ENCODE measurements at places on chromosomes 2 and 18. TPM values are rescaled to one million over a fixed set of nuclear protein-coding genes. Genes with fewer than 3 reads are reported as not detected.

DNA sequence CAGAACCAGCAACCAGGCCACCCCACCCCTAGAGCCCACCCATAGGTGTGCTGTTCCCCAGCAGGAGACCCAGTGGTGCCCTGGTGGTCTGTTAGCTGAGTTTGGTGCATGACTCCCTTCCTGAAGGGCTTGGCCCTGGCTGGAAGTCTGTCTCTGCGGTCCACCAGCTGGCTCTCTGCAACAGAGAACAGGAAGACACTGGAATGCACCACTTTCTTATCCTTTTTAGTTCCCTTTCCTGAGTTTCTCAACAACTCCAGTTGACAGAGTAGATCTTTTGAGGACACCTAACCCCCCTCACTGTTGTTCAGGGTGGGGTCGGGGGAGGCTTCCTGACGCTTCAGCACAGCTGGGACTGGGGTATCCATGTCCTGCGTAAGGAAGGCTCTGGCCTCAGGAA is 11.9 kb upstream of the RPL37A start:
- no peak for DNase-seq

DNA sequence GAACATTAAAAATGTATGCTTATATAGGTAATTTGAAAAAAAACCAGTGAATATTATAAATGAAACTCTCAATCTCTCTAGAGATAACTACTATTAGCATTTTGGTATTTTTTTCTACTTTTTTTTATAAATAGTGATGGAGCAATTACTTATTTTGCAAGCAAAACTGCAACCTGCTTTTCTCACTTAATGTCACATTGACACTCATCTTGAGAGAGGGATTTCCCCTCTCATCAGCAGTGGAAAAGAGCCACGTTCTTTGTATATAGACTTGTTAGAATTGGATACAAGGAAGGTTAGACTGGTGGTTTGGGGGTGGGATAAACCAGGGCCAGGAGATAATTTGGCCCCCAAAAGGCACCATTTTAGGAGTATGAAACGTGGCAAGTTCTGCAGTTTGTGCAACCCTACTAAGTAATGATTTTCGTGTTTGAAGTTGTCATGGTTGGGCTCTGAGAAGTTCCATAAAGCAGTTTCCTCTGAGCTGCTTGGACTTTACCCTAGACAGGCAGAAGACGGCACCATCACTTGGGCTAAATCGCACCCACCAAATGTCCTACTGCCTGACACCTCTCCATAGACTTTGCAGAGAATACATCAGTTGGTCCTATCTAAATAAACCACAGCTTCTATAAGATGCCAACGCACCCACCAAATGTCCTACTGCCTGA is 194.0 kb downstream of the ACTR3 start:
- no peak for DNase-seq

TUBB8B gene
- 0.27 TPM for total RNA-seq

GRCh38 chr2:241541564-241542277 is 16.8 kb upstream of the BOK start:
- DNase-seq = no peak

C1QL2 gene
- total RNA-seq = not detected

- no peak for DNase-seq
These were observed 47.0 kb upstream of the RALBP1 start for GRCh38 chr18:9428301-9428706.

SPATS2L gene
- total RNA-seq = 187 TPM

DYNAP gene
- not detected for total RNA-seq

DNA sequence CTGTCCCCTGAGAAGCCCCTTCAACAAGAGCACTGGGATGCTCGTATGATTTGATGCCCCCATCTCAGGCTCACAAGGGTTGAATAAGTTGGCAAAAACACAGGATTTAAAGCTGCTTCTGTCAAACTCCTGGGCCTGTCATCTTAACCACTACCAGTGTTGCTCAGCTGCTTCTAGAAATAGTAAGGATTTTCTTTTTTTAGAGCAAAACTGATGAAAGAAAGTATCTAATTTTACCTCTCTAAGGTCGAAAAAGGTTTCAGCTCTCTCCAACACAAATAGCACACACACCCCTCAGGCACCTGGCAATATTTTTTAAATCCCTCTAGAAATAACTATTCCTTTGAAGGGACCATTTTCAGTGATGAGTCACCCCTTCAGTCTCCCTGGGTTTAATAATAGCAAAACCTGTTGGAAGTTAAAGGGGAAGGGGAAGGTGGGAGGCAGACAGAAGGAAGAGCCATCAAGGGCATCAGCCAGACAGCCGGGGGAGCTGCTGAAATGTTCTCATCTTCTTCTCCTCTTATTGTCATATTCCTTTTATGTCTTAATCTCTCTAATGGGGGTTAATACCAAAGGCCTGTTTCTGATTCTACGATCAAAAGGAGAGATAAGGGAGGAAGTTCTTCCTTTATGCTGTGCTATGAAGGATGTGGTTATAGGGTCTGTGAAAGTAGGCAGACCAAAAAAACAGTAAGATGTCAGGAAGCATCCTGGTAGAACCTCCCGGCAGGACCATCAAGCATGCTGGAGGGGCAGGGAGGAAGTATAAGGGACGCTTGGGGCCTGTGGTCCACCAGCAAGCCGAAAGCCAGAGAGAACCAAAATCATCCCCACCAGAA is 31.9 kb upstream of the SLC35G4 start:
- no peak for DNase-seq

DNA sequence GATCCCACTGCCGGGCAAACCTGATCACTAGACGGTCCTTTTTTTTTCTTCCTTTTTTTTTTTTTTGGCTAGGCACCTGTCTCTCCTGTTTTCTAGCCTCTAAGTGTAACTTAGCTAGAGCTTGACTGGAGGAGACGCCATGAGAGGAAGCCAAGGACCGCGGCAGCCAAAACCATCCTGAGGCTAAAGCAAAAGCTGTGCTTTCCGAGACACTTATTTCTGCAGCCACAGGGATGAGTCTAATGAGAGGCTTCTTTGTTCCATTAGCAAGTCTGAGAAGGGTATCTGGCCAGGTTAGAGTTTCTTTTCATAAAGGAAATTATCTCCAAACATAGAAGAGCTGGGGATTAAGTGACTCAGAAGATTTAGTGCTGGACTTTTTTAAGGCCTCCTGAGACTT is 7.3 kb upstream of the CXCR4 start:
- DNase-seq = no peak

DNA sequence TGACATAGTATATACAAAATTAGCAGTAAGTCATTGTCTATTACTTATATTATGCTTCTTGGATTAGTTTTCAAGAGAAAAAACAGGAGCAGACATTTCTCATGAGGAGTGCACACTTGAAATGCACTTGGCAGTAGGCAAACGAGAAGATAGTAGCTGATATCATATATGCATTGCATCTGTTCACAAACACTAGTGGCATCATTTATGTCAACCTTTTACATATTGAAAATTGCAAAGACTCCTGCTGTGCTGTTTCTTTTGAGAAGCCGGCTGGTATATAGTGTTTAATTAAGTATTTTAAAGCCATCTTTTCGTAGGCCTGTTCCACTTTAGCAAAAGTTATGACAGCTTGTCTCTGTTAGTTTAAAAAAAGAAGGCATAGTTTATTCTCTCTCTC is 58.4 kb upstream of the SLC8A1 start:
- DNase-seq = no peak
